IMR-90 (cell line): ENCODE measurements at places on chromosomes 5 and 9.

DNA sequence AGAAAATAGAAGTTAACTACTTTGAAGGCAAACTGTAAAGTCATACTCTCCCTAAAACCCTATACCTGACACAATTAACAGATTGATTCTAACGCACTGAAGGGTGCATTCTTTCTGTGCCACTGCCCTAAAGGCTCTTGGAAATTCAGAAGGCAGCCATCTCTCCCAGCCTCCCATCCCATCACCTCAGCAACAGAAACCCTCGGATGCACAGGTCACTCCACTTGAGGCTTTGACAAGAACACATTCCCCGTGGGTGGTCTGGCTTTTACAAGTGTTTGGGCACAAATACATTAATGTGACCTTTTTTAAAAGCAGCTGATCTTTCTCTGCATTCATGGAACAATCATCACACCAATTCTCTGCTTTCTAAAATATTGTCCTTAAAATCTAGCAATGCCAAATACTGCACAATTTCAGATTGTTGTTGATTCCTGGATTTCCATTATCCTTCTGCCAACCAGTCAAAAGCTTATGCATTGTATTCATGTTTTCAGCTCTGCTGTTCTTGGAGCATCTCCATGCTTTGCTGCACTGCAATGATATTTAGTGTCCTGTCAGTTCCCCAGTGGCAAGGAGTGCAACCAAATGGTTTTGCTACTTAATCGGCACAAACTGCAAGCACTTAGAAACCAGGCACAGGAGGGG is 175.6 kb downstream of the TMEM161B start:
- DNase-seq, result no peak

- DNase-seq, result peak; percentile 91
These were observed 18.2 kb upstream of the FNIP1 start for GRCh38 chr5:131814990-131815389.

DNA sequence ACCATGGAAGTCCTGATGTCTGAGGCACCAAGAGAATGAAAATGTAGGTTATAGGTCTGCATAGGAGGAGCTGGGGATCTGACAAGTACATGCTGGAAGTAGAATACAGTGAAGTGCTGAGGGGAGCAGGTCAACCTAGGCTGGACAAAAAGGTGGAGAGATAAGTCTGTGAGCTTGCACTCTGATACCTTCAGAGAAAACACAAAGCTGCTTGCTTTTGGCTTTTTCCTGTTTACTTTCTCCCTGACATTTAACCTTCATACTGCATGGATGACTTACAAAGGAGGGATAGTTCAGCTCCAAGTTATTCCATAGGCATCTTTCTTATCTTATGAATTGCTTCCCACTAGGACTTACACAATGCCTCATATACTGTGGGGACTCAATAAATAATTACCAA is 256.7 kb upstream of the NREP start:
- DNase-seq, result no peak

DNA sequence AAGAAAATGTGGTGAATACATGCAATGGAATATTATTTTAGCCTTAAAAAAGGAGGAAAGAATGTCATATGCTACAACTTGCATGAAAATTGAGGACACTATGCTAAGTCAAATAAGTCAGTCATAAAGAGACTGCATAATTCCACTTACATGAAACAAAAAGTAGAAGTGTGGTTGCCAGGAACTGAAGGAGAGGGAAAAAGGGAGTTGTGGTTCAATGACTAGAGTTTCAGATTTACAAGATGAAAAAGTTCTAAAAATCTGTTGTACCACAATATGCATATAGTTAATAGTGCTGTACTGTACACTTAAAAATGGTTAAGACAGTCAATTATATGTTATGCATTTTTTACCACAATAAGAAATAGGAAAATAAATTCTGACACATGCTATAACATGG is 95.4 kb downstream of the SLC44A1 start:
- no peak for DNase-seq

GRCh38 chr5:172499287-172499686 is 45.0 kb upstream of the SH3PXD2B start:
- no peak for DNase-seq
